ENCODE measurements at places on chromosomes 5 and 9.

DNA sequence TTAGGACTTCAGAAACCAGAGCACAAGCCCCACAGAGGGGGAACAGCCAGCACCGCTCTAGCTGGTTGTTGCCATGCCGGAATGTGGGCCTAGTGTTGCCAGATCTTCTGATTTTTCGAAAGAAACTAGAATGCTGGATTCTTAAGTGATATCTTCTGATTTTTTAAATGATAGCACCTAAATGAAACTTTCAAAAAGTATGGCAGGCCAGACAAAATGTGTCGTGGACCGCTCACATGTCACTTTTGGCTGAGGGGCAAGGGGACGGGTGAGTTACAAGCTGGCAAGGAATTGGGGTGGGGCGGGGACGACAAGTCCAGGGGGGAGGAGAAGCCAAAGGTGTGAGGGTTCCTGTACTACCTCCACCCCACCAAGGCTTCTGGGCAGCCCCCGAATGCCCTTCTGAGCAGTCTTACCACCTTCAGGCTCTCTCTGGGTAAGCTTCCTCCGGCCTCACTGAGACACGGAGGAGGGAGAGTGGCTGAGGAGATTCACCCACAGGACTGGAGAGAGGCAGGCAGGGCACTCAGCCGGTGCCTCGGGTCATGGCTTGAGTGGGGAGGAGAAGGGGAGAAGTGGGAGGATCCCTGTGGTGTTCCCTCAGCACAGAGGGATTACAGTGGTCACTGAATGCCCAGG lies 10.3 kb downstream of the B4GALT7 start:
- no peak for DNase-seq

DNA sequence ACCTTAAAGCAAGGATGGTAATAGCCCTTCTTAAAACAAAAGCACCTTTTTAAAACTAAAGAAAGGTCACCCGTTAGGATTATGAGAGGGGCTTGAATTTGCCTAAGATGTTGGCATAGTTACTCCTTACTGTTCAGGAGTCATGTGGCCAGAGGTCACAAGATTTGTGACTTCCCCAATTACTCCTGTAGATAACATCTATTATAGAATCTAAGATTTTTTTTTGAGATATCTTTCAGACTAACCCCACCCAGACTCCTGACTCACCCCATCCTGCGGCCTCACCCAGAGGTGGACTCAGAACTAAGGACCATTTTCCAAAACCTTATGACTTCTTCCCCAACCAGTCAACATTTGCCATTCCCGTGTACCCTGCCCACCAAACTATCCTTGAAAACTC lies 2.4 kb downstream of the CD180 start:
- DNase-seq: no peak

- DNase-seq: no peak
These were observed 53.4 kb downstream of the CDH10 start for GRCh38 chr5:24591426-24591825.

- no peak for DNase-seq
These were observed 49.2 kb downstream of the MRPL36 start for GRCh38 chr5:1750469-1750868.

GRCh38 chr5:172443441-172444109 lies 10.8 kb downstream of the SH3PXD2B start:
- DNase-seq: no peak

- DNase-seq: no peak
These were observed 54.1 kb downstream of the GDA start for GRCh38 chr9:72203205-72203803.

- no peak for DNase-seq
These were observed 70.7 kb upstream of the GNE start for GRCh38 chr9:36328798-36329411.

GRCh38 chr5:139094154-139095131 lies 103.7 kb downstream of the SIL1 start:
- no peak for DNase-seq

GRCh38 chr5:111869681-111870080 lies 112.7 kb upstream of the NREP start:
- DNase-seq: no peak

DNA sequence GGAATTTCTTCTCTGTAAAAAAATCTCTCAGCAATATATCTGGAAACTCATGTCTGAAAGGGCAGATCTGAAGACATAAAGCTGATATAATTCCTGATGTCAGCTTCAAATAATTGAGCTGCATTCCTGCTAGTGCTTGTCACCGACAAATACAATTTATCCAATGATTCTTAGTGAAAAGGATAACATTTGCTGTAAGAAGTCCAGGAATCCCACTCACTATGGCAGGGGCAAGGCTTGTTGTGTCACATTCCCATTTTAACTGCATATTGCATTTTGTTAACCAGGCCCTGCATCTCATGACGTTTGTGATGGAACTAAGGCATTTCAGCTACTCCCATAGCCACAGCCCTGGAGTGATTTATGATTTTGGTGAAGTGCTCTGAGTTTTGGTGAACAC lies 160.1 kb upstream of the DAB2 start:
- DNase-seq: no peak

GRCh38 chr9:33921967-33922895 lies 105.3 kb downstream of the UBE2R2 start:
- no peak for DNase-seq

DNA sequence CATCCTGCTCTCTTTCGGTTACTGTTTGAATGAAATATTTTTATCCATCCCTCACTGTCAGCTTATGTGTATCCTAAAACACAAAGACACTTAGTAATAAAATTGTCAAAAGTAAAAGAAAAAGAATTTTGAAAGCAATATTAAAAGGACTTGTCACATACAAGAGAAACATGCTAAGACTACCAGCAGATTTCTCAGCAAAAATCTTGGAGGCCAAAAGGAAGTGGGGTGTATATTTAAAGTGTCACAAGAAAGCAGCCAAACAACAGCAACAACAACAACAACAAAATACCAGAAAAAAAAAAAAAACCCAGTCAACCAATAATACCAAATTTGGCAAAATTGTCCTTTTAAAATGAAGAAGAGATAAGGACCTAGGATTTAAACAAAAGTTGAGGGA lies 678.7 kb upstream of the TYRP1 start:
- no peak for DNase-seq

- no peak for DNase-seq
These were observed 238.2 kb downstream of the GLIS3 start for GRCh38 chr9:4061717-4062116.

- DNase-seq: no peak
These were observed 98.4 kb upstream of the CAST start for GRCh38 chr5:96563816-96564215.

DNA sequence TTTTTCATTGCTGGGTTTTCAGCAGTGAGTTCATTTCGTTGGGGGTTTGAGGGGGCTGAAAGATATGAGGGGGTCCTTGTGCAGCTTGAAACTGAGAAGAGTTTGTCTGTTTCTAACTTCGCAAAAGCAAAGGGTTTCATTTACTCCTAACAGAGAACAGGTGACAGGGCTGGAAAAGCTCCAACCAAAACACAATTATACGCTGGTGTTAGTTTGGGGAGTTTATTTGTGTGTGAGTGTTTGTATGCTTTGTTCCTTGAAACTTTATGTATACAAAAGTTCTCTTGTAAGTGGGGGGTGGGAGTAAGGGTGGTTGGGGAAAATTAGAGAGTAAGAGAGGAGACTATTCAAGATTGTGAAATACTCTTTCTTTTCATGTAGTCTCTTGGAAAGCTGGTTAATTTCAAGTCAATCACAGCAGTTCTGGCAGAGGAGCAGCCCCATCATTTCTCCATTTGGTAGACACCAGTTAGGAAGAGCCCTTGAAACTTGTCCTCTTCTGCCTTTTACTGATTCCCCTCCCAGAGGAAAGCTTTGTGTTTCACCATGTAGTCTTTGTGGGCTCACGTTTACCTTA lies 881 bp downstream of the TNFAIP8 start:
- no peak for DNase-seq

DNA sequence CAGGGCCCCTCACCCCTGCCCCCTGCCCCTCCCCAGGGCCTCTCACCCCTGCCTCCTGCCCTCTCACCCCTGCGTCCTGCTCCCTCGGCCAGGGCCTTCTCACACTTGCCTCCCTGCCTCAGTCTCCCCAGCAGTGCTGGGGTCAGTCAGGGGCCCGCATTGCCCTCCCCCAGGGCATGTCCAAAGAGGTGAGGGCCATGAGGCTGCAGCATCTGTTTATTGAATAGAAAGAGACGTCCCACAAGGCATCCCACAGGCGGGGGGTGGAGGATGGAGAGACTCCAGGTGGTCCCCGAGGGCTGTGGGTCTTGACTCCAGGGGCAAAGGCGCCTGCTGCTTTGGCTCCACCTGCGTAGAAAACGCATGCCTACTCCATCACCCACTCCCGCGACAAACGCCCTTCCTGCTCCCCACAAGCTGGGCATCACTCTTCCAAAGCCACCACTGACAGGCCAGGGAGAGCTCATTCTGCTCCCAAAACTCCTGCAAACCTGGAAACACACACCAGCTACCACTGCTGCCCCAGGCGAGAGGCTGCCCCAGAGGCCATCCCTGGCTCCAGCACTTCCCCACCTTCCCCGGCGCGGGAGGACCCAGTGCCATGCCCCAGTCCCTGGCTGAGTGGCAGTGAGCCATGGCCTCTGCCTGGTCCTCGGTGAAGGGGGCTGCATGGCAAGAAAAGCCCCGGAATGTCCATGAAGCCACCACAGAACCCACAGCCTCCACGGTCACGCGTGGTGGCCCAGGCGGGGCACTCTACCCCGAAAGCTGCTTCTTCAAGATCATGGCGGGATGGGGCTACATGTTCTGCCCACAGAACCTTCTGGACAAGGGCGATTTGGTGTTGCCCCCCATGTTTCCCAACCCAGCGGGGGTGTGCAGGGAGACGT lies 1.6 kb upstream of the LCN8 start:
- DNase-seq: no peak

- DNase-seq: no peak
These were observed 147.7 kb downstream of the SIL1 start for GRCh38 chr5:139050432-139050831.

DNA sequence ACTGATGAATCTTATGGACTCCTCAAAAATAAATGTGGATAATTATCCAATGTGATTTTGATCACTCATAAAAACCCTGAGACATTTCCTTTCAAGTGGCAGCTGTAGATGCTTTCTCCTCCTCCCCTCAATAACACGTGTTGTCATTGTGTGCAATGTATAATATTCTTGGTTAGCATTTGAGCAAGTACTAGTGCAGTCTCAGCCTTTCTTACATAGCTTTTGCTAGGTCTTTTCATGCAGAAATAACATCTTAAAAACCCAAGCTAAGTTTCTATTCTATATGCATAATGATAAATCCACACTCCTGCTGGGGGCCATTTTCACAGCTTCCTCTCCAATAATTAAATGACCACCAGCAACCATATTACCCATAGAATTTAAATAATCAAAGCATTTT lies 1835.2 kb upstream of the NUDT12 start:
- no peak for DNase-seq

DNA sequence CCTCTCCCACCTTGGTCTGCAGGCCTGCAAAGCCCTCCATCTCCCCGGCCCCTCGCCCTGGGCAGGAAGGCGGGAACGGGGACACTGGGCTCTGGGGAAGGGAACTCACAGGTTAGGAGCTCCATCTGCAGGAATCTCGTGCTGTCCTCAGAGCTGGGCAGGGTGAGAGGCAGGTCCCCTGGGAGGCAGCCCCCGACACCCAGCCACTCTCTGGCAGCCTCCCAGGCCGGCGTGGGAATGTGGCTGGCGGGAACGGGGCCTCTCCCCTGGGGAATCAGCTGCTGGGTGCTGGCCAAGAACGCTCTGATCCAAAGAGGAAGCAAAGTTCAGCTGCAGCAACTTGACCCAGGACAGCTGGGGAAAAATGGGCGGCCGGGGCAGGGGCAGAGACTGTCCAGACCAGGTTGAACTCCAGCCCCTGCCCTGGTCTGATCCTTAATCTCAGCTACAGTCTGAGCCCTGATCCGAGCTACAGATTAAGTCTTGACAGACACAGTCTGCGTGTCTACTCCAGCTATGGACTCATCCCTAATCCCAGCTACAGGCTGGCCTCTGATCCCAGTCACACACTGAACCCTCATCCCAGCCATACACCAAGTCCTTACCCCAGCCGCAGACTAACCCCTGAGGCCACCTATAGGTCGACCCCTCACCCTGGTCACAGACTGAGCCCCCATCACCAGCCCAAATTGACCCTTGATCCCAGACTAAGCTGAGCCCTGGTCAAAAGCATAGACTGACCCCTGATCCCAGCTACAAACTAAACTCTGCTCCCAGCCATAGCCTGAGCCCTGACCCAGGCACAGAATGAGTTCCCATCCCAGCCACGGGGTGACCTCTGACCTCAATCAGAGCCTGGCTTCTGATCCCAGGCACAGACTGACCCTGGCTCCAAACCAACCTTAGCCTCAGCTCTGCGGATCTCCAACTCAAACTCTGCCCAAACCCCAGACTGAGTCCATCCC lies 37.3 kb upstream of the EGFL7 start:
- DNase-seq: no peak

DNA sequence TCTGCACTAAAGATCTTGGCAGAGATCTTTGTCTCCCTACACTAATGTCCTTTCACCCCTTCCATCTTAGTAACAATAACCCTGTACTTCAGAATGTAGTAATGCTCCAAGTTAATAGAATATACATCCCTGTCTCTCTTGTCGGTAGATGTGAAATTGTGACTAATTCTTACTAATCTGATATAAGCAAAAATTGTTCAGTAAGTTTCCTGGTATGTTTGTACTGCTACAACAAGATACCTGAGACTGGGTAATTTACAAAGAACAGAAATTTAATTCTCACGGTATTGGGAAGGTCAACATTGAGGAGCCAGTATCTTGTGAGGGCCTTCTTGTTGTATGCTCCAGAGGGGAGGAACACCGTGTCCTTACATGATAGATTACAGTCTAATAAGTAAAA lies 1686.6 kb upstream of the CDH9 start:
- no peak for DNase-seq

GRCh38 chr5:115579216-115579615 lies 23.1 kb downstream of the TICAM2 start:
- no peak for DNase-seq

GRCh38 chr5:17794815-17795214 lies 160.6 kb downstream of the TAF11L14 start:
- no peak for DNase-seq

DNA sequence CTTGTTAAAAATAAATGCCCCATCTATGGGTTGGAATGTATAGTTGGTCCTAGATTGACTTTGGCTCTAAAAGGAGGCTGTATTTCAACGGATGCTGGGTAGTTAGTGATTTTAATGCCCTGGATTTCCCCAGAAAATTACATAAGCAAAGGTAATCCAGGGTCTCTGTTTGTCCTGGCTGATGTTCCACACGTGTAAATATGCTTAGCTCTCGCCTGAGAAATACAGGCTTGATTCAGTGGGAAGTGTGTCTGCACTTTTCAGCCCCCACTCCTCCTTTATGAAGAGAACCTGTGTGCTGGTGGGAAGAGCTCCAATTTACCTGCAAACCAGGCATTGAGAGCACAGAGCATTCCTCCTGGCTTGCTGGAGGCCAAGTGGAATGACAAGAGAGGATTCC lies 294.6 kb upstream of the CLINT1 start:
- DNase-seq: no peak

- DNase-seq: no peak
These were observed 146.5 kb downstream of the PAM start for GRCh38 chr5:102901424-102902134.

All from stimulated activated CD8-positive, alpha-beta memory T cell treated with anti-CD3 and anti-CD28 coated beads, Interleukin-2, amount 100 ng/mL, for 1 hour (primary cell).